ENCODE measurements at places on chromosomes 12 and 14. TPM values are rescaled to one million over a fixed set of nuclear protein-coding genes. Genes with fewer than 3 reads are reported as not detected.

Gene KRT71
- not detected for total RNA-seq

DNA sequence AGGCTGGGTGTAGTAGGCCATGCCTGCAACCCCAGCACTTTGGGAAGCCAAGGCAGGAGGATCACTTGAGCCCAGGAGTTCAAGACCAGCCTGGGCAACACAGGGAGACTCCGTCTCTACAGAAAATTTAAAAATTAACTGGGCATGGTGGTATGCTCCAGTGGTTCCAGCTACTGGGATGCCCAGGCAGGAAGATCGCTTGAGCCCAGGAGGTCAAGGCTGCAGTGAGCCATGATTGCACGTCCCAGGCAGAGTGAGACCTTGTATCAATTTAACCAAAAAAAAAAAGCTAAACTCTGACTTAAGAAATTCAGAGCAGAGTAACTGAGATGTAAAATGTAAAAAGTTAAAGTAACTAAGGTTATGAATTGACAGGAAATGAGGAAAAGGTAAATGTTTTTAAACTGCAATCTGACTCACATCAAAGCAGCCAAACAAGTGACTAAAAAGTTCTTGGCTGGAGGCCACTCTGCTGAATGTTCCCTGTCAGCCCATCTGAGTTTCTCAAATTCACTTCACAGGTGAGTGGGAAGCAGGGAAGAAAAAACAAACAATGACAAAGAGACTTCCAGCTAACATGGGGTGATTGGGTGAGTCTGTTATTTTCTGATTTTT, 21.3 kb downstream of the PRKD1 start:
- DNase-seq, result no peak

- no peak for DNase-seq
Measured at GRCh38 chr14:75236467-75236866, 42.2 kb upstream of the FOS start.

Gene TESPA1
- 24.1 TPM for total RNA-seq

Gene SMCO2
- not detected for total RNA-seq

Gene PTPRQ
- total RNA-seq, result not detected

- DNase-seq, result no peak
Measured at GRCh38 chr14:65790172-65790815, 377.8 kb downstream of the FUT8 start.

- DNase-seq, result no peak
Measured at GRCh38 chr12:116631619-116632018, 72.4 kb downstream of the MAP1LC3B2 start.

GRCh38 chr12:116697716-116698115, 40.2 kb downstream of the SPRING1 start:
- DNase-seq, result no peak

GRCh38 chr12:124563809-124564208, 3.6 kb downstream of the NCOR2 start:
- DNase-seq, result no peak

- peak; percentile 22 for DNase-seq
Measured at GRCh38 chr12:68042212-68042699, 53.0 kb downstream of the IFNG-AS1 start.

Data from OCI-LY7 (cell line).